ENCODE measurements at places on chromosomes 13 and 19.

DNA sequence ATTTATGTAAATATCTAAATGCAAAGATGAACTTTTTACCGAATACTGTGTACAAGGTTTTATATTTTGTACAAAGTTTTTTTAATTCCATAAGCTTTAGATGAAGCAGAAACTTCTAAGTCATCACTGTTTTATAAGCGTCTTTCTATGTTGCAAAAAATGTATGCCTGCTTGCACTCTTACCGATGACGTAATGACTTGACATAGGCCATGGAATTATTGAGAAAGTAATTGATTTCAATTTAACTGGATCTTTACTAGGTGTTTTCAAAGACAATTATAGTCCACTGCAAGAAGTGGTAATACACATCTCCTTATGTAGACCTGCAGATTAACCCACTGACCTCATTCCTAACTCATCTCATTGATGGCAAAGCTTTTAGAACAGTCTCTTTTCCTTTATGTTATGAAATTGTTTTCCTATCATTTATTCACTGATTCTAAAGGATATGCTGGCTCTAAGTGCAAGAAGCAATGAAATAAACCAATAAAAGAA, 10.4 kb downstream of the DACH1 start:
- no peak for DNase-seq

DNA sequence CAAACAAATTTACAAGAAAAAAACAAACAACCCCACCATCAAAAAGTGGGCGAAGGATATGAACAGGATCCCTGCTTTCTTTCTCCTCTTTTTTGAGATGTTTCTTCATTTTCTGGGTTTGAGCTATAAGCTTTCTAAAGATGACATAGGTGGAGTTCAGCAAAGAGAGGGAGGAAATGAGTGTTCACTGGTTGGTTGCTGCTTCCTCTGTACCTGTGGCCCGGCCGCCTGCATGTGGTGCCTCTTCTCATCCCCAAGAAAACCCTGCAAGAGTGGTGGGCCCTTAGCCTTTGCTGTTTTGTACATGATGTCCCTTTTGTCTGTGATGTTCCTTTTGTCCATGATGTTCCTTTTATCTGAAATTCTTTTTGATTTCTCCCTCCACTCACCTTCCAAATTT, 178.4 kb upstream of the SERP2 start:
- DNase-seq: no peak

- no peak for DNase-seq
Measured at GRCh38 chr13:20416223-20416745, 109.4 kb downstream of the CRYL1 start.

- no peak for DNase-seq
Measured at GRCh38 chr19:45560686-45561085, 23.9 kb downstream of the OPA3 start.
